Tibial artery (tissue), 4 donors: ENCODE measurements at places on chromosomes 7 and 10.

DNA sequence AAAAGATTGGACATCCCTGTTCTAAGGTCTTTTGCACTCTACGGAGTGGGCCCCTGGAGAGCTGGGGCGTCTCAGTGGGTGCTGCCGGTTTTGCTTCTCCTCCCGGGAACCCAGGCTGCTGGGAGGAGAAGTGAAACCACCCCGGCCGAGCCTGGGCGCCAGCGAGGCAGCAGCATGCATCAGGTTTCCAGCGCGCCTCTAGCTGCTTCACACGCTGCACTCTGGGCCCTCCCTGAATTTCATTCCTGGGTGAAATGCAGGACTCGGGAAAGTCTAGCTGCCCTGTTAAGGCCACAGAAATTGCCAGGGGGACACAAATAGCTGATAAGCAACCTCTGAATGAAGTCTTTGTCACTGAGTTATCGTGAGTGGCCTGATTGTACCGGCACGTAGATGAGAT is 127.4 kb downstream of the TRRAP start:
- no peak for DNase-seq

DNA sequence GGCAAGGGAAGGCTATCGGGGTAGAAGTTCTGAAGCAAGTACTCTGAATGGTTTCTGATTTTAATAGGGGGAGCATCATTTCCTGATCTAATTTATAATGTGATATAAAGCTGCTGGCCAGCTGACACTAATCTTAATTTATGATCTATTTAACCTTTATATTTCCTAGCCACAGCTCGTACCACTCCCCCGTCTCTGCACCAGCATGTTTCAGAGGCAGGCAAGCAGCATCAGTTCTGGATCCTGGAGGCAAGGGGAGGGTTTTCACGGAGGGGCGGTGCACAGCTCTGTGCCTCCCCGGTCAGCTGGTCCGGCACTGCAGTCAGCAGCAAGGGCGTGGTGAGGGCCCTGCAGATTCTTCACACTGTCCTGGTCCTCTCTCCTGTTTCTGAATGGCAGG is 30.0 kb downstream of the MGMT start:
- no peak for DNase-seq

DNA sequence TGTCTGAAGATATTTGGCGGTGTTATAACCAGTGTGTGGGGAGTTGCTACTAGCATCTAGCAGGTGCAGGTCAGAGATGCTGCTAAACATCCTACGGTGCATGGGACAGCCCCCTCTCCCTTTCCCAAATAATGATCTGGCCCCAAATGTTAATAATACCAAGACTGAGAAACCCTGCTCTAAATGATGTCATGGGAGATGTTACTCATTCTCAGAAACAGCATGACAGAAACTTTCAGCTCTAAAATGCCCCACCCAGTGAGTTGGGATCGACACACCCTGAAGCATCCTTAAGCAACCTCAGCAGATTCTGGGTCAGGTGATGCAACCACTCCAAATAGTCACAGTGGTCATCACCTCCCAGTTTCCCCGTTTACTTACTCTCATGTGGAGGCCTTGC is 108.8 kb upstream of the MPP7 start:
- DNase-seq: no peak

- DNase-seq: no peak
Measured at GRCh38 chr7:22578007-22578733, 78.2 kb upstream of the STEAP1B start.

GRCh38 chr7:156842740-156843140 is 50.2 kb downstream of the LMBR1 start:
- no peak for DNase-seq

- DNase-seq: no peak
Measured at GRCh38 chr7:113504142-113504541, 385.8 kb upstream of the SMIM30 start.

GRCh38 chr7:114931656-114932011 is 9.7 kb downstream of the MDFIC start:
- no peak for DNase-seq

- no peak for DNase-seq
Measured at GRCh38 chr7:43538404-43538771, 44.5 kb upstream of the STK17A start.

GRCh38 chr10:22651276-22651980 is 63.0 kb downstream of the PIP4K2A start:
- DNase-seq: no peak
